ENCODE measurements at places on chromosomes 16 and 17.
A peak's percentile ranks its signal among the peaks of the same experiment; 100 is the strongest.

GRCh38 chr17:50277357-50277754 is 3.1 kb downstream of the TMEM92 start:
- DNase-seq: no peak

- no peak for DNase-seq
Measured at GRCh38 chr16:48231727-48232492, 12.2 kb upstream of the LONP2 start.

DNA sequence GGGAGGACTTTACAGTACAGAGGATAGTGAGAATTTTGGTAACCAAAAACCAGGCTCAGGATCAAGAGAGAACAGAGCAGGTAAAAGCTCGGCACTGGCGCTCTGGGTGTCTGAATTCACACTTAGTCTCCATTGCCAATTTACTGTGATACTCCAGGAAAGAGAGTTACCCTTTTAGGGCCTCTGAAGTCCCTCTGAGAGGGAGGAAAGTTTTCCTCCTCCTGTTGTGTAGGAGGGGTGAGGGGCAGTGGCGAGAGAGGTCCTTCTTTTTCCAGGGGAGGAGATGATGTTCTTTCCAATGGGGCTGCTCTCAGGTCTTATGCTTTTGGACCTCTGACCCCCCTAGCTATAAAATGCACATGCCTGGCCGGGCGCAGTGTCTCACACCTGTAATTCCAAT is 5.4 kb upstream of the TNS4 start:
- no peak for DNase-seq

- no peak for DNase-seq
Measured at GRCh38 chr16:29644973-29645693, 17.9 kb upstream of the SPN start.

GRCh38 chr17:41547921-41548843 is 20.1 kb upstream of the KRT19 start:
- peak; percentile 58 for DNase-seq

- DNase-seq: no peak
Measured at GRCh38 chr17:81910840-81911276, 341 bp downstream of the PCYT2 start.

- no peak for DNase-seq
Measured at GRCh38 chr17:57154921-57155320, 69.9 kb downstream of the AKAP1 start.
